ENCODE measurements at places on chromosomes 7 and 10.

DNA sequence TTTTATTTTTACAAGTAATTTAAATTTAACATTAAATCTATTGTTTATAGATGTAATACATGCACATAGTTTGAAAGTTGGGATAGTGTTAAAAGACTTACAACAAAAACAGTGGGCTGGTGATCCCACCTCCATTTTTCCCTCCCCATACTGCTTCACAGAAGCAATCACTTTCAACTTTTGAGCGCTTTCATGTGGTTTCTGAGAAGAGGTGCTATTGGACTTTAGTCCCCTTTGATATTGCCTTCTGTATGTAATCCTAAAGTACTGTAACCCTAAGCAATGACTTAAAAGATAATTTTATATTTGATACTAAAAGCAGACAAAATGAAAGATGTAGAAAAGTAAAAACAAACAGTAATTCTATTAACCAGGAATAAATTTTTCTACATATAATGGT, 88.1 kb upstream of the FAM171A1 start:
- no peak for DNase-seq

DNA sequence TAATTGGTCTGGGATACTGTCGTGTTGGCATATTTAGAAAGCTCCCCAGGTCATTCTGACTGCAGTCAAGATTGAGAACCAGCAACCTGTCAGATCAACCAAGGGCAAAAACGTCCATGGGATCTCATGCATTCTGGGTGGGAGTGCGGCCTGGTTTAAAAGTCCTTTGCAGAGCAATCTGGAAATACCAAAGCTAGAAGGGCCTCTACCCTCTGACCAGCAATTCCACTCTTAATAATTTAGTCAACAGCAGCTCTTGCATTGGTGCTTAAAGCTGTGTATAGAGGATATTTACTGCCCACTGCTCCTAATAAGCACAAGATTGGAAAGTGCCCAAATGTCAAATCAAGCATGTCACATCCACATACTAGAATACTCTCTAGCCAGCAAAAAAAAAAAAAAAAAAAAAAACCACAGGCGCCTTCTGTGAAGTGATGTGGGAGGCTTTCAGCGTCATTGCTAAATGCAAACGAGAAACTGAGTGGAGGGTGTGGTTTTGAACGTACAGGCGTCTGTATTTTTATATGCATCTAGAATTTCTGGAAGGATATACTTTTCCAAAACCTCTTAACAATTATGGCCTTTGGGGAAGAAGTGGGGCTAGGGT, 44.8 kb upstream of the HSPA12A start:
- no peak for DNase-seq

GRCh38 chr10:55330486-55330885, 529.5 kb upstream of the PCDH15 start:
- DNase-seq: no peak

DNA sequence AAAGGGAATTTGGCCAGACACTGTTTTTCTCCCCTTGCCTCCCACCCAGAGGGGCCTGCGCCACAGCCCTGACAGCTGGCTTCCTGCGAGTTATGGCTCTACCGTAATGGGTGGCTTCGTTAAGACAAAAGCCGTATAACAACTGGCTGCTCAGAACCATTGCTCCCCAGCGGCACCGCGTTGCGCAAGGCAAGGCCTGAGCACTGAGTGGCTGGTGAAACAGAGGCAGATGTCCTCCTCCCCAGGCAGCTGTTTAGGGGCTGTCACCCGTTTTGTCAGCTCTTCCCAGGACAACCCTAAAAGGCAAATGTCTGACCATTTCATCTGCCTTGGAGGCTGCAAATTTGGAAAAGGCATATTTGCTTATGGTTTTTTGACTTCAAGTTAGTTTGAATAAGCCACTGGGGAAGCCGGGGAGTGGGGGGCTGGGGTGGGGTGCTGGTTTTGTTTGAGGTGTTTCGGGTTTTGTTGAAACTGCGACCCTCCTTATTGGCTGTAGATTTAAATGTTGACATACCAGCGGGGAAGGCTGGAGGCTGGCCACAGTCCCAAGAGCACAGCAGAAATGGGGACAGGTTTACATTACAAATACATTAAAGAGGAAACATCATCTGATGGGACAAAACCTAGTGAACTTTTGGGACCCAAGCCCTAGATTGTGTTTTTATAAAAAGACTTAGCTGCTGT, 681 bp upstream of the SPOCK2 start:
- DNase-seq: no peak

DNA sequence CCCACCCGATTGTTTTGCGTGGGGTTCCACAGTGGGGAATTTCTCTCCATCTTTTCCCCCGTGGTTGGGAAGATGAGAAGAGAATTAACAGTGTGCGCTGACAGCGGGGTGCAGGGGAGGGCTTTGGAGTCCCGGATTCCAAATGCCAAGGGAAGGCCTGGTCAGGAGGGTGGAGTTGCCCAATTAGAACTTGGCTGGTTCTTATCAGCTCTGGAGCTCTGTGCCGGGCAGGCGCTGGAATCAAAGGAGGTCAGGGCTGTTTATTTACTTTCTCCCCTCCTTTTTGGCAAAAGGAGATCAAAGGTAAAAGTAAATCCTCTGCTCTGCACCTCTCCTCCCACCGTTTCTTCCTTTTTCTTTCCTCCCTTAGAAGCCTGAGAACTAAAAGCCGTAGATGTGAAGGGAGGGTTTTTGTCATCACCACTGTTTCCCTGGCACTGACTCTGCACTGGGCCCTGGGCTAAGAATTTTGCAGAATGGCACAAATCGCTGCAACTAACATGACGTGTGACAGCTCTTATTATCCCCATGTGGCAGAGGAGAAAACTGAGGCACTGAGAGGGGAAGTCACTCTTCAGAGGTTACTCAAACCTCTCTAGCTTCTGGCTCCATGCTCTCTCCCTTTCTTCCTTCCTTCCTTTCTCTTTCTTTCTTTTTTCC, 95.2 kb upstream of the ZNF716 start:
- no peak for DNase-seq

- no peak for DNase-seq
Measured at GRCh38 chr10:52031771-52032170, 282.3 kb upstream of the DKK1 start.

- DNase-seq: no peak
Measured at GRCh38 chr10:63003816-63004453, 129.2 kb upstream of the NRBF2 start.

GRCh38 chr10:24850727-24851296, 101.6 kb downstream of the PRTFDC1 start:
- DNase-seq: no peak

DNA sequence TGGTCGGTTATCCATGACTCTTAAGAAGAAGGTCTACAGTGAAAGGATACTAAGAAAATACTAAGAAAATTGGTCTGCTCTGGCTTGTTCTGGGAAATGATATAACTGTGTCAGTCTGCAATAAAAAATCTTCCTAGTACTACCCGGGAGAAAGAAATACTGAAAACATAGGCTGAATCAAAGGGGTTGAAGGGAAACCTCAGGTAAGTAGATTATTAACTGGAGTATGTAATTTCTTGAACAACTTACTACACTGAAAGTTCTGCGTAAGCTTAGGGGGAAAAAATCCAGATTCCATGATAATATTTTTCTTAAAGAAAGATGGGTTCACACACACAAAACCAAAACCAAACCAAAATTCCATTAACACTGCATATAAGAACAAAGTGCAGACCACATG, 143.3 kb downstream of the KMT2E start:
- DNase-seq: no peak

DNA sequence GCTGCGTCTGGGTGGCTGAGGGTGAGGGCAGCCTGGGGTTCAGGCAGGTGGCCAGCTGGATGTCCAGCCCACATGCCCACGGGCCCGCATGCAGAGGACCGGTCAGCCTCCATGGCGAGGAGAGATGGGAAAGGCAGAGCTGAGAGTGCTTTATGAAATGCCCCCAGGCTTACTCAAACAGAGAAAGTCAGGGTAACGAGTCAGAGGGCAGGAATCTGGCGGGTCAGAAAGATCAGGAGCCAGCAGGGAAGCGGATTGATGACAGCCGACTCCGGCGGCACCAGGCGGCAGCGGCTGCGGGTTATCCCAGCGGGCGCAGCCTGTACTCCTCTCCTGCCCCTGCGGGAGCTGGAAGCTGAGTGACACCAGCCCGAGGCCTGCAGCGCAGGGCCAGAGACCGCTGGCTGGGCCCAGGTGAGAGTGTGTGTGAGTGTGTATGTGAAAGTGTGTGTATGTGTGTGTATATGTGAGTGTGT, 13.4 kb downstream of the SLC13A4 start:
- no peak for DNase-seq

DNA sequence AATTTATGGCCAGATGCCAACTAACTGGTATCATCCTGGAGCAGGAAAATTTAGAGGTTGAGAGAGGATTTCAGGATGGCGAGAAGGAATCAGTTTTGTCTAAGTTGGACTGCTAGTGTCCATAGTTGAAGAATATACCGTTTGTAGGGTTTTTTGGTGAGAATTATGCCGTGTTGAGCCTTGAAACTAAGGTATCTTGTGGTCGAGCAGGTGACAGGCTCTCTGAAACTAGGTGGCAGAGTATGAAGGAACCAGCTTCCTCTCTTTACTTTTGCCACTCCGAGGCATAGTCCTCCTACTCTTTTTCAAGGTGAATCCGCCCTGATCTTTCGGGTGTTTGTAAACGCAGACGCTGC, 9.7 kb downstream of the MDFIC start:
- no peak for DNase-seq

DNA sequence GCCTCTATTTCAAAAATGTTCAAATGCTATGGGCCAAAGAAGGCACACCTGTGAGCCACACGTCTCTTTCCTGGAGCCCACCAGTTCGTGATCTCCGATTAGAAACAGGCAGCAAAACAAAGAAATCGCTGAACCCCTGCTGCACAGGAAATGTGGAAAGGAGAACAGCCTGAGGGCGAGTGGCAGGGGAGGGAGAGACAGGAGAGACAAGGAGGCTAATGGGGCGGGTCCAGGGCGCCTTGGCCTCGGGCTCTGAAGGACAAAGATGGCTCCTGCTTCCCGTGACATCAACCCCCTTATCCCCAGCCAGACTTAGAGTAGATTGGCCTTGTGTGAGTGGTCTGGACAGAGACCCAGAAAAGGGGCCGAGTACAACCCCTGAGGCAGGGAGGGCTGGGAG, 62.4 kb upstream of the DOCK1 start:
- no peak for DNase-seq

GRCh38 chr10:50419756-50420155, 168.4 kb upstream of the ASAH2 start:
- DNase-seq: no peak

- no peak for DNase-seq
Measured at GRCh38 chr7:114864278-114864677, 57.6 kb upstream of the MDFIC start.

DNA sequence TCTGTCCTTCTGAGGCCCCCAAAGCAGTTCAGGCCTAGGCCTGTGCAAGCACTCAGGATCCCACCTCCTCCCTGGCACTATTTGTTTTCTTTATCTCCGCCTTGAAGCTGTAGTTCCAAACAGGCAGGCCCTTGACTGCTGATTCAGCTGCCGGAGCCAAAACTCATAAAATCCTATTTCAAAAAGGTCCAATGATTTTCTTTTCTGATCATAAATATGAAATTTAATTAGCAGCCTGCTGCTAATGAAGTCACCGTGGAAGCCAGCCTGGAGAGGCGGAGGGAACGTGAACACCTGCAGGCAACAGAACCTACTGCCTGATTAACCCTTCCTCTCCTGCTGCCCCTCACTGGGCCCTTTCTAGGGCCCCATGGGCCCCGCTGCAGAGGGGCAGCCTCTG, 60.1 kb downstream of the CARD11 start:
- no peak for DNase-seq

DNA sequence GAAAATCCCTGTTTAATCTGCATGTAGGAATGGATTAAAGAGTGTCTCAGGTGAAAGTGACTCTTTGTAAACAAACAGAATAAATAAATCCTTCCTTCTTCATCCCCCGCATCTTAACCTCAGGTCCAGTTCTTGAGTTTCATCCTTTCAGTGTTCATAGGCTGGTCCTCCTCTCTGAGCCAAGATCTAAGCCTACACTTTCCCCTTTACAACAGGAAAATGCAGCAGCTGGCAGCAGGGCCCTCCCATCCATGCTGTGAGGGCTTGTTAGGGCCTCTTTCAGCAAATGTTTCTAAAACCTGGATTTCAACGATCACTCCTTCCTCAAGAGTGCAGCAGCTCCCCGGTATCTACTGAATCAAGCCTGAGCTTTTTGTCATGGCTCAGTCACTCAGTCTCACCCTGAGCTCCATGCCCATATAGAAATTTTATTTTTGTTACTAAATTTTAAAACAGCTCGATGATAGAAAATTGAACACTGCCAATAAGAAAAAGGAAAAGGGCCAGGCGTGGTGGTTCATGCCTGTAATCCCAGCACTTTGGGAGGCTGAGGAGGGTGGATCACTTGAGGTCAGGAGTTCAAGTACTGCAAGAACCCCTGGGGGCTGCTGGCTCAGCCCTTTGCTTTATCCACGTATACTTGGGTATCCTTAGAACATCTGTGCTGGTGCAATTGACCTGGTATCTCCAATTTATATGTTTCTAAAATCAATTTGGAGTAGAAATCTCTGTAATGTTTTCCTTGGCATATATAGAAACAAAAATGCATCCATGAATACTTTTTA, 15.6 kb downstream of the BLNK start:
- DNase-seq: no peak

- no peak for DNase-seq
Measured at GRCh38 chr7:66157060-66157459, 42.4 kb downstream of the CRCP start.

GRCh38 chr10:96831200-96831866, 765 bp upstream of the LCOR start:
- no peak for DNase-seq

- DNase-seq: no peak
Measured at GRCh38 chr10:46298477-46299285, 11.9 kb downstream of the ANTXRL start.

DNA sequence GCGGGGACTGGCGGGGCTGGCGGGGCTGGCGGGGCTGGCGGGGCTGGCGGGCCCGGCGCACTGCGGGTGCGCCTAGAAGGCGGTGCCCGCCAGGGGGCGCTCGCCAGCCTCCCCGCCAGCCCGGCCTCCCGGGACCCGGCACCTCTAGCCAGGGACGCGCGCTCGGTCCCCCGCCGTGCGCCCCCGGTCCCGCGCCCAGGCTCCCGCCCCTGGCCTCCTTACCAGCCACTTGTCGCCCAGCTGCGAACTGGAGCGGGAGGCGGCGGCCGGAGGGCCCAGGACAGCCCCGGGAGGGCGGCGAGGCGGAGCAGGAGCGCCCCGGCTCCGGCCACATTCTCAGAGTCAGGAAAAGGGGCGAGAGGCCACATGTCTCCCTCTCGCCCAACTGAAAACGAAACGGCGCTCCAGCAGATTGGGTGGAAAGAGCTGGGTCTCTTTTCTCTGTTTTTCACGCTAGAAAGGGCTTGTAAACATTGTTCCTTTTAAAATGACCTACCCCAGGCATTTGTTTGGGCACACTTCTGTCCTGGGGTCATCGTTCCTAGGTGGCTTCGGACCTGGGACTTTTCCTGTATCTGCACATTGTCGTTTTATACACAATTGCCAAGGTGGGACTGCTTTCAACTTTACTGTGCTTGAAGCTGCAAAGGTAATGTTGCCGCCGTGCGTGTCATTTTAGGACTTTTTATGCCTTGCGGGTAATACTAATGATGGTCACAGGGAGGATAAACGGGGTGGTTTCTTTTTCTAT, 378 bp upstream of the PRKCQ start:
- DNase-seq: peak; percentile 75

Data from stimulated activated CD8-positive, alpha-beta memory T cell treated with anti-CD3 and anti-CD28 coated beads, Interleukin-15, amount 100 ng/mL, for 4 hours (primary cell).